ENCODE measurements at places on chromosomes 2 and 18.

GRCh38 chr2:61834893-61835292 is 19.0 kb downstream of the FAM161A start:
- no peak for DNase-seq

DNA sequence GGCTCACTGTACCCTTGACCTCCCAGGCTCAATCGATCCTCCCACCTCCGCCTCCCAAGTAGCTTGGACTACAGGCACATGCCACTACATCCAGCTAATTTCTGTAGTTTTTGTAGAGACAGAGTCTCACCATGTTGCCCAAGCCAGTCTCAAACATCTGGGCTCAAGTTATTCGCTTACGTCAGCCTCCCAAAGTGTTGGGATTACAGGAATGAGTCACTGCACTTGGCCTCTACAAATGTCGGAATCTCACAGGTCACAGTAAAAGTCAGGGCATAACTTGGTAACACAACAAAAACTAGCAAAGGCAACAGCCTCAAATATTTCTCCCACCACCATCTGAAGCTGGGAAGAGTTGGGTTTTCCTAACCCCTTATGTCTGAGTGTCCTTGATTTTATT is 25.3 kb downstream of the SCG2 start:
- no peak for DNase-seq

GRCh38 chr2:215942194-215942593 is 71.2 kb downstream of the MREG start:
- DNase-seq: no peak

DNA sequence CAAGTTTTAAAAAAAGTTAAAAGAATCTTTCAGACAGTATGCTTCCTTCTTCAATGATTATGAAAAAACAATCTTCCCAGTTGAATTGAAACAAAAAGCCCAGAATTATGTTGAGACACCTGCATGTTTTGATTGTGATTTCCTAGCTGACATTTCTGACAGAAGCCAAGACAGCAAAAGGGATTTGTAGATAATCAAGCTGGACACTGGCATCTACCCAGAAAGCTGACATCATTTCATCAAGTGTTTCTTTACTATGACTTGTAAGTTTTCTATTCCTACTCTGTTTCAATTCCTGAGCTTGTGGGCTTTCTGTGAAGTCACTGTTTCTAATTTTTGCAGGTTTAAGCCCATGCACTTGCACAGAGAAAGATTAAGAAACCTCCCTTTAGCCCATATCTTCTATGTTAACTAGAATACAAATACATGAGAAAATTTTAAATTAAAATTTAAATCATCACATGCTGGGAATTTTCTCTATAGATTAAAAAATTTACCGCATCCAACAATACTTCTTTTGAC is 82.9 kb upstream of the CCDC85A start:
- no peak for DNase-seq

- no peak for DNase-seq
Measured at GRCh38 chr2:60219536-60219935, 333.9 kb downstream of the BCL11A start.

- DNase-seq: no peak
Measured at GRCh38 chr2:73642338-73643018, at the start of gene NAT8. NAT8 (minus strand) TSS chr2:73642422; CDS start chr2:73641628, 794 bp downstream.

DNA sequence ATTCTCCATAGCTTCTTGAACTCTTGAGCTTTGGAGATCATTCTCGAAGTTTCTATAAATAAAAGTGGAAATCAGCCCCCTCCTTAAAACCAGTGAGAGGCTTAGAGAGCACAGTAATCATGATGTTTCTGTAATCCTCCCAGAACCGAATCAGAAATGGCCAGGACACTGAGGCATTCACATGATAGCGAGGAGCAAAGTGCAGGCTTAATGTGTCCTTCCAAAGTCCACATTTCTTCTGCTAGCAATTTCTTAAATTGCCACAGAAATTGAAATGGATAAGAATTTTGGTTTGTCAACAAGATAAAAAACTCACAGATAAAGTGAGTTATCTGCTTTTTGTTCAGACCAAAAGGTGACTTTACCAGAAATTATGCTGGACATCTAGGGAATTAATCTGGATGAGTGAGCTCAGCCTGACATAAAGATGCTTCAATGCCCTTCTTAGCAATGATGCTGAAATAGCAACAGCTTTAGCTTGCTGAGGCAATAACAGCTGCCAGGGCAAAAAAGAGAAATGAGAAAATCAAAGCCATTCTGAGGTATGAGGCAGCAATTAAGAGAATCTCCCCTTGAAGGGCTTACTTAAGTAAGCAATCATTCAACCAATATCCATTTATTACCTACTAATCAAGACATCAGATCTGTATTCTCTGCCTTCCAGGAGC is 82.4 kb upstream of the PHLPP1 start:
- DNase-seq: no peak

- no peak for DNase-seq
Measured at GRCh38 chr2:166173263-166173662, 45.4 kb upstream of the SCN1A start.

DNA sequence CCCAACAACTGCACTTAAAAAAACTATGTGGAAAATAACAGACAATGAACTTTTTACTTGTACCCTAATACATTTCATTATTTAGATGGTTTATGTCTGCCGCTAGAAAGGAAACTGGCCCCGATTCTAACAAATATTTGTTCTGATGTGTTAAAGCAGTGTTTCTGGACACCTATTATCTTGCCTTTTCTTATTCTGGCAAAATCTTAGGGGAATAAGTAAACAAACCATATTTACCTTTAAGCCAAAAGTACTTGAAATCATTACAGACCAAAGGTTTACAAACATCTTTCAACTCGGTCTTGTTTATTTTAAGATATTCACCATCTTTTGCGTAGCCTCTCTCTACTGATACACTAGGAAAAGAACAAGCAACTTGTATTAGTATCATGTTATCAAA is 11.8 kb upstream of the DLX1 start:
- DNase-seq: no peak

- no peak for DNase-seq
Measured at GRCh38 chr18:12456441-12456840, 48.7 kb downstream of the PRELID3A start.

DNA sequence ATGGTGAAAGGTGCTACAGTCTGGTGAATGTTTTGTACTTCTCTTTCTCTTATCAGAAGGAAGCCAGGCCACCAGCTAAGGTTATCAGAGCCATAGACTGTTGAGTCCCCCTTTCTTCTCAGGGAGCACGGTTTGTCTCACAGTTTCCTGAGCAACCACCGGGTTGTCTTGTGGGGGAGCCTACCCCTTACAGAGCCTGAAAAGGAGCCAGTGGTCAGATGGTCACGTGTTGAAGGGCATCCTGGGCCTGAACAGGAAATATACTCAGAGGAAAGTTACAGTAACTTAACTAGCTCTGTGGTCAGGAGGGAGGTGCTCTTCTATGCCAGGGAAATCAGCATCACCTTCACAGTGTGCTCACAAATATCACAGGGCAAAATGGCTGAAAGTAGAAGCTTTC is 11.6 kb downstream of the CD28 start:
- no peak for DNase-seq

DNA sequence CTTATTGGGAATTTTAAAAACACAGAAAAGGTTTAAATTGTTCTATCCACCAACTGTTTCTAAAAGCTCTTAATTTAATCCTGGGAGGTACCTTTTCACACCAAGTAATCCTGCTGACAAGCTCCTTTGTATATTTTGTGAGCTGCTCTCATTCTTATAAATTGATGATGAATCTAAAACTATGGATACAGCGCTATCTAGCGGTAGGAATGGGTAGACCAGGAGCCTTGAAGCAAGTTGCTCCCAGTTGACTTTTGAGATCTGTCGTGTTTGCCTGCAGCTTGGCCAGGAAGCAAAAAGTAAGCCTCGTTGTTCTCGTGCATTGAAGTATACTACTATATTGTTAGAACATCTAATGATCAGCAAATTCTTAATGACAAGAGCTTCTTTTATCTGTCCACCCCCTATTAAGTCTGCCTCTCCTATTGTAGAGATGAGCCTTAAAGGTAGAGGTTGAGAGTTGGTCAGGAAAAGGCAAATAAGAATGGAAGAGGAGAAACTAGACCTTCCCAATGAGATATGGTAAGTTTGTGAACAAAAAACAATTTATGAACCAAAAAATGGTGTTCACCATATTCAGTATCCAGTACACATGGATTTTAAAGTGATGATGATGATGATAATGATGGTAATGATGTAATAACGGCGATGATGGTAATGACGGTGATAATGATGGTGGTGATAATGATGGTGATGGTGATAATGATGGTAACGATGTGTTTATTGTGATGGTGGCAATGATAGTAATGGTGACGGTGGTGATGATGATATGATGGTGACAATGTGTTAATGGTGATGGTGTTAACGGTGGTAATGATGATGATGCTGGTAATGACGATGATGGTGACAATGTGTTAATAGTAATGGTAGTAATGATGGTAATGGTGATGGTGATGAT is 212.1 kb upstream of the NCKAP5 start:
- peak; percentile 68 for DNase-seq

DNA sequence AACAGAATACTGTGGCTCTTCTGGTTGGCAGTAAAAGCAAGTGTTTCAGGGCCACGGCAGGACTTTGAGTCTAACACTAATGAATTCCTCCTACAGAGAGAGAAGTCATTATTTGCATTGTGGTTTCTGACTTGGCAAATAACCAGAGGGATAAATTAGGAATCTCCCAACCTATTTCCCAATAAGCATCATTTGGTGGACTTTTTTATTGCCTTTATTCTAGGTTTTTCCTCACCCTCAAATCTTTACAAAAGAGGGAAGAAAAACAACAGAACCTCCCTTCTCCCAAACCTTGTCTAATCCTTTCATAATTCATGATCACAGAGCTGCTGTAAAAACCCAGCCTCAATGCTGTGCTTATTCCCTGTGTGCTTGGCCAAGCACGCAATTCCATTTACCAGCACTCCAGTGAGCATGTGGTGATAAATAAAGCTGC is 179.7 kb downstream of the AGPS start:
- DNase-seq: no peak

DNA sequence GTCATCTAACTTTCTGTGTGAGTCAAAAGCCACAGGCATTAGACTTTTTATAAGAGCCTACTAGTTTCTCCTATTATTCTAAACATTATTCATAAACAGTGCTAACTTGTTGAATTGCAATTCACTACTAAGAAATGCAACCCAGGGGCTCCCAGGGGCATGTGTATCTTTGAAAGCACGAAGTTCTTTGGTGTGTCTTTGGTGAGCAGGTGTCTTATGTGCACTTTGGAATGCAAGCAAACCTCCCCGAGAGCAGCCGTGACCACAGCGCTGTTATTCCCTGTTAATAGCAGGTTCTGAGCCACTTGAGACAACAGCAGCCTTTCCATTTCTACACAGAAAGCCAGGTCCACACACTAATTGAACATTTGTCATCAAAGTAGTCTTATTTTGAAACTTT is 123.5 kb downstream of the PRKRA start:
- no peak for DNase-seq

GRCh38 chr2:217932803-217933616 is 69.8 kb downstream of the TNS1 start:
- DNase-seq: peak; percentile 42

- DNase-seq: no peak
Measured at GRCh38 chr2:80007777-80008503, 296.6 kb downstream of the LRRTM1 start.

GRCh38 chr2:24205131-24205530 is 30.3 kb downstream of the FAM228A start:
- DNase-seq: no peak

GRCh38 chr2:46818141-46818621 is 97.4 kb downstream of the MCFD2 start:
- peak; percentile 38 for DNase-seq

- no peak for DNase-seq
Measured at GRCh38 chr2:42099438-42100173, 51.8 kb downstream of the PKDCC start.

GRCh38 chr2:170206246-170206645 is 28.3 kb downstream of the MYO3B start:
- no peak for DNase-seq

DNA sequence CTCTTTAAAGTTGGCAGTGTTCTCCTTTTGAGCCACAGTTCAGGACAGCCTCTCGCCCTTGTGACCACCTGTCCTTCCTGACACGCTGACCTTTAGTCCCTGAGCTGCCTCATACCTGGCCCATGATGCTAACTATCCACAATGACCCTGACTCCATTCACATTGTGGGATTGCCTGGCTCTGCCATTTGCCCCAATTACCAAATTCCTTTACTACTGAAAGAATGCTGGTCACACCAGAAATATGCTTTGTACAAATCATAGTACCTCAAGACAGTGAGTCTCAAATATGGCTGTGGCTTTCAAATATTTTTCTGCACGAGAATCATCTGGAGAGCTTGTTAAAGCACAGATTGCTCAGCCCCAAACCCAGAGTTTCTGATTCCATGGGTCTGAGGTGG is 54.2 kb downstream of the LTBP1 start:
- no peak for DNase-seq

DNA sequence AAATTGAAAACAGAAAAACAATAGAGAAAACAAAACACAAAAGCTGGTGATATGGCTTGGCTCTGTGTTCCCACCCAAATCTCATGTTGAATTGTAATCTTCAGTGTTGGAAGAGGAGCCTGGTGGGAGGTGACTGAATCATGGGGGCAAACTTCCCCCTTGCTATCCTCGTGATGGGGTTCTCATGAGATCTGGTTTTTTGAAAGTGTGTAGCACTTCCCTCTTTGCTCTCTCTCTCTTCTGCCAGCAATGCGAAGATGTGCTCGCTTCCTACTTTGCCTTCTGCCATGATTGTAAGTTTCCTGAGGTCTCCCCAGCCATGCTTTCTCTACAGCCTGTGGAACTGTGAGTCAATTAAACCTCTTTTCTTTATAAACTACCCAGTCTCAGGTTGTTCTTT is 112.3 kb upstream of the UXS1 start:
- DNase-seq: no peak

DNA sequence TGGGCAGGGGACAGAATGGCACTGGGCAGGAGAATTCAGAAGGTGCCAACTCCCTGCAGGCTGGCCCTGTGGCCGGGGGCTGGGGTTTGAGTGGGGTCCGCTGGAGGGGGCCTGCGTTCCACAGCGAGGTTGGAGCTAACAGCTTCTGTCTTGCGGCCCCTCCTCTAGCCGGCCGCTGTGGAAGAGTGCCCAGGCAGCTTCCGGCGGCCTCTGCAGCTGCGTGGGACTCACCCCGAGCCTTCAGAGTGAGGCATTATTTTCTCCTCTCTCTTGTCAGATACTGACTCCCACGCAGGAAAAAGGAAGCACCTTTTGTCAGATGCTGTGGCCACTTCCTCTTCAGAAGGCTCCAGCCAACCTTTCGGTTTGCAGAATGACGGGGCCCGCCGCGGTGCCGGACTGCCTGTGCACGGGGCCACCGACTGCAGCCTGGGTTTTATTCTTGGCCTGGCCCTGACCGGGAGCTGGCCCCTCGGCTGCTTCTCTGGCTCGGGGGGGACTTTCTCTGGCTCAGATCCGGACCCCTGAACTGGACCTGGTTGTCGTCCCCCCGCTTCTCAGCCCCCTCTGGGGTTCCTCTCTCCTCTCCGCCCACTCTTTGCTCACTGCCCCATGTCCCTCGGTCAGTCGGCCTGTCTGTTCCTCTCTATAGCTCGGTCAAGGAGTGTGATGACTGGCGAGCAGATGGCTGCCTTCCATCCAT is 40.1 kb downstream of the ARHGAP25 start:
- peak; percentile 33 for DNase-seq
